Upper lobe of left lung (tissue), 6 donors: ENCODE measurements at places on chromosomes 7 and 10.

- DNase-seq = no peak
These were observed 25.0 kb downstream of the PPP1R3C start for GRCh38 chr10:91607646-91608403.

DNA sequence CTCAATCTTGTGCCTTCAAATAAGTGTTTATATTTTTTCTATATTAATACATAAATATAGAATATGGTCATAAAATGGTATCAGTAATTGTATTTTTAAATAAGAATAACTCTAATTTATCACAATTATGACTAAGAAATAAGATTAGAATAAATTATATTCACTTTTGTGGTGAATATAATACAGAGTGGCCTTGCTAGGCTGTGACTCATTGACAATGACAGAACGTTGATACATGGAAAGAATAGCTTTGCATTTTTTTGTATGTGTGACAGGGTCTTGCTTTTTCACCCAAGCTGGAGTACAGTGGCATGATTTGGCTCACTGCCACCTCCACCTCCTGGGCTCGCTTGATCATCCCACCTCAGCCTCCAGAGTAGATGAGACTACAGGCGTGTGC, 47.8 kb upstream of the PCLO start:
- no peak for DNase-seq

GRCh38 chr10:8616166-8616565, 561.7 kb downstream of the GATA3 start:
- DNase-seq = no peak

GRCh38 chr7:142796501-142797390, 26.0 kb downstream of the PRSS2 start:
- DNase-seq = peak; percentile 86

DNA sequence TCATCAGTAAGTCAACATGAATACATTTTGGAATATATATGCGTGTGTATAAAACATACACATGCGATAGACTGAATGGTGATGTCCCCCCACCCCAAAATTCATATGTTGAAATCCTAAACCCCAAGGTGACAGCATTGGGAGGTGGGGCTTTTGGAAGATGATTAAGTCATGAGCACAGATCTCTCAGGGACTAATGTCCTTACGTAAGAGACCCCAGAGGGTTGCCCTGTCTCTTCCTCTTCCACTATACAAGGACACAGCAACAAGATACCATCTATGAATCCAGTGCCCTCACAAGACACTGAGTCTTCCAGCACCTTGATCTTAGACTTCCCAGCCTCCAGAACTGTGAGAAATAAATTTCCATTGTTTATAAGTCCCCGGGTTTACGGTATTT, 22.5 kb downstream of the DRGX start:
- DNase-seq = no peak

DNA sequence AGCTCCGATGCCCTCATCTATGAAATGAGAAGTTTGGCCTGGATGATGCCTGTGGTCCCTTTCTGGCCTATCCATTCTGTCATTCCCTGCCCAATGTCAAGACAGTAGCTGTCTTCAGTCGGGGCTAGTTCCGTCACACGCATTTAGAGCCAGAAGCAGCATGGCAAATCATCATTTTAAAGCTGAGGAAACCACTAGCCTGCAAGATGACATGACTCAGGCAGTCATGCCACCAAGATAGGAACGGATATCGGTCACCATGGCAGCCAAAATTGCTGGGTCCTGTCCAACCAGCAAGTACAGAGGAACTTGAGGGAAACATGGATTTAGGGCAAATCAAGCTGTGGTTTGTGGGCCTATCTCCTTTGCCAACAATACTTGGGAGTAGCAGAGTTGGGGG, 64.5 kb upstream of the MRLN start:
- DNase-seq = no peak

- no peak for DNase-seq
These were observed 37.4 kb downstream of the MACROH2A2 start for GRCh38 chr10:70090013-70090412.

DNA sequence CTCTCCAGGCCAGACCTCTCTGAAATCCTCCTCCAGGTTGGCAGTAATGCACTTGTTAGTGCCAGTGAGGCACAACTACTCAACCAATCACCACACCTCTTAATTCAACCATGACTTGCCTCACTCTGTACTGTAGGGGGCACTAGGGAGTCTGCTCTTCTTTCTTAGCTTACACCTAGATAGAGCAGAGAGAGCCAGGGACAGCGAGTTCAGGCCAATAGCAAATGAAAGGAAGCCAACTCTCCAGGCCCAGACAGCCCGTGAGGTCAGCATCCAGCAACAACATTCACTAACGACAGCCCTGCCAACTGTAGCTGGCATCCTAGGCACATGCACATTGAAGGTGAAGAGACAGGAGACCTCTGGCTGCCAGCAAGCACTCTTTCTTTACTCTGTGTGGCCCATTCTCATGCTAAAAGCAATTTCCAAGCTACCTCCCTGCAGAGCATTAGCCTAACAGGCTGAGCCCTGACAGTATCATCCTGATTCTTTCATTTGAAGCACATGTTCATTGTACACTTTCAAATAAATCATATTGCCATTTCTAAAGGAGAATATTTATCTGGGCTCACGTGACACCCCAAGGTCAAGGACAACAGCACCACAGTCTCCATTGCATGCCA, 136.3 kb downstream of the DPY19L1 start:
- no peak for DNase-seq

GRCh38 chr7:87317691-87318245, 27.7 kb upstream of the CROT start:
- no peak for DNase-seq

GRCh38 chr10:77458986-77459590, 178.5 kb downstream of the KCNMA1 start:
- no peak for DNase-seq

- DNase-seq = no peak
These were observed 675.1 kb upstream of the PCDH15 start for GRCh38 chr10:55476129-55476528.

GRCh38 chr7:33485747-33486493, 356.6 kb downstream of the BBS9 start:
- no peak for DNase-seq

- DNase-seq = peak; percentile 81
These were observed 839 bp downstream of the IKZF5 start for GRCh38 chr10:123007558-123008354.

GRCh38 chr7:25949736-25950487, 202.1 kb upstream of the NFE2L3 start:
- peak; percentile 58 for DNase-seq

GRCh38 chr10:124446830-124447750, 2.7 kb downstream of the NKX1-2 start:
- no peak for DNase-seq

- no peak for DNase-seq
These were observed 190.9 kb upstream of the LYZL2 start for GRCh38 chr10:30820261-30820991.

DNA sequence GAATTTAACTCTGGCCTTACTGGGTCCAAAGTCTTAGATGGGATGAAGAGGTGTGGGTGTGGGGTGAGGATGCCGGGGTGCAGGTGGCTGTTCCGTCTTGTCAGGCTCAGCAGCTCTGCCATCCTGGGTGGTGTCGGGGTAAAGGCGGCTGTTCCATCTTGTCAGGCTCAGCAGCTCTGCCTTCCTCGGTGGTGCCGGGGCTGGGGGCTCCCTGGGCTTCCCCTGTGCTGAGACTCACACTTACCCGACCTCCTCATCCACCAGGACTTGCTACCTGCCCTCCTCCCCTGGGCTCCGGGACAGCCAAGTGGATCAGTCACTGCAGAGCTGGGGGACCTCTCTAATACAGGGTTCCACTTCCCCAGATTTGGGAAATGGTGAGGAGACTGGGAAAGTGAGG, 244.3 kb upstream of the SHH start:
- no peak for DNase-seq

- DNase-seq = no peak
These were observed 606.2 kb downstream of the PCDH15 start for GRCh38 chr10:54194806-54195205.

DNA sequence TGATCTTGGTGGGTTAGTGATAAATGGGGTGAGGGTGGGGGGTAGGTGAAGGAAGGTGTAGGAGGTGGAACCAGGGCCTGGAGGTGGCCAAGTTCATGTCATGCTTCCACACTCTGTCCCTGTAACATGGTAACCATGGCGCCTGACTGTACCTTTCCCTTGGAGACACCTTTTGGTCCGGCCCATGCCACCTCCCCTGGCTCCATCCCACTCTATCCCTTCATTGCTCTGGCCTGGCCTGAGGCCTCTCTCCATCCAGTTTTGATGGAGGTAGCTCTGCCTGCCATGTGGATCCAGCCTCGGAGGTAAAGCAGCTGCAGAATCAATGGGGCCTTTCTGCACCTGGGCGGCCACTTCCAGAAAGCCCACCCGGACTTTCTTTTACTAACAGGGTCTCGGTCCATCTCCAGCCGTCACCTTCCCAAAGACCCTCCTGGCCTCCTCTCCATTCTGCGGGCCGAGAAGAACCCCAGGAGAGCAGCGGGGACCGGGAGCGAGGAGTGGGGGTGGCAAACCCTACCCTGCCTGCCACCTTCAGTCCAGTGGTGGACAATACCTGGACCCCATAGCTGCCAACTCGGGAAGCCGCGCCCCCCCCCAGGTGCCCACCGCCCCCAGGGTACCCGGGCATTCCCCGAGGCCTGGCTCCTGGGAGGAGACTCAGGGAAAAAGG, 504 bp upstream of the TRRAP start:
- no peak for DNase-seq

- DNase-seq = no peak
These were observed 379.5 kb downstream of the THSD7A start for GRCh38 chr7:11452476-11452875.

DNA sequence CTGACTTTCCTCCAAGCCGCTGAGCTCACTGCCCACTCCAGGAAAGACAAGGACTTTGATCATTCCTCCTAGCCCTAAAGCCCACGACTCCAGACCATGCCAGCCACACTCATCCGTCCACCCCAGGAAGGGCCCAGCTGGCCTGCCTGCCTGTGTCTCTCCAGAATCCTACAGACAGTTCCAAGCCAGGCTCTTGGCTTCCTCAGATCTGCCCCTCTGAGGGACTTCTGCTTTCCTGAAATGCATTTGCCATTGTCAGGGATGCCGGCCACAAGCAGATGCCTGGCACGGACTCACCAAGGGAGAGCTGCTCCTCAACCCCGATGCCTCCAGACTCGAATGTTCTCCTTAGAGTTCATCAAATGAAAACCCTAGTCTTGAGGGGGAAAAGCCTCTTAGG, 155.8 kb downstream of the OAT start:
- DNase-seq = no peak
